NCI-H524 (cell line): ENCODE measurements at places on chromosomes 16 and 17.

DNA sequence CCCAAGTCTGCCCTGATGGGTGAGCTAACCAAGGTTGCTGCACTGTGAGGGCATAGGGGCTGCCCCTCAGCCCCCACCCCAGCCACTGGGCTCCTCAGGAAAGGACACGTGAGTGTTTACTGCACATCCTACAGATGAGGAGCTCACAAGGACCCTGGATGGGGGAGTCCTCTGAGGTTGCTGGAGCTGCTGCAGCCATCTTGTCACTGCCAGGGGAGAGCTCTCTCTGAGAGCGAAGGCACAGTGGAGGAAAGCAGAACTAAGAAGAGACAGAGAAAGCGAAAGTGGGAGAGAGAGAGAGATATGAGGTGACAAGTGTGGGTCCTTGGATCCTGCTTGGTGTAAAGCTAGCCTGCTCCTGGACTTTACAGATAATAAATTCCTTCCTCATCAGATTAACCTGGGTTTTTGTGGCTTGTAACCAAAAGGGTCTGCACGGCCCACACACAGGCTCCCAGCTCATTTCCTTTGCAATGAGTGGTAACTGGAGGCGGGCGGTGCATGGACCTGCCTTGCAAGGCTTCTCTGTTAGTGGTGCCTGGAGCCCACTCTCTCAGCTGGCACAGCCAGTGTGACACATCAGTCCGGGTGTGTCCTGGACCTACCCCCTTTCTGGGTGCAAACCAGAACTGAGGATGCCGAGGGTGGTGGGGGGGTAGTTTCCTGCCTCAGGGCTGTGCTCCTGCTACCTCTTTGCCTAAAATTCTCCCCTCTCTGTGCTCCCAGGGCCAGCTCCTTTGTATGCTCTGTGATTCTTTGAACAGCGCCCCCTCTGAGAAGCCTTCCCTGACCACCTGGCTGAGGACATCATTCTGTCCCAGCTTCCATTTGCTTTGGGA, 14.2 kb downstream of the SNX20 start:
- DNase-seq = no peak

DNA sequence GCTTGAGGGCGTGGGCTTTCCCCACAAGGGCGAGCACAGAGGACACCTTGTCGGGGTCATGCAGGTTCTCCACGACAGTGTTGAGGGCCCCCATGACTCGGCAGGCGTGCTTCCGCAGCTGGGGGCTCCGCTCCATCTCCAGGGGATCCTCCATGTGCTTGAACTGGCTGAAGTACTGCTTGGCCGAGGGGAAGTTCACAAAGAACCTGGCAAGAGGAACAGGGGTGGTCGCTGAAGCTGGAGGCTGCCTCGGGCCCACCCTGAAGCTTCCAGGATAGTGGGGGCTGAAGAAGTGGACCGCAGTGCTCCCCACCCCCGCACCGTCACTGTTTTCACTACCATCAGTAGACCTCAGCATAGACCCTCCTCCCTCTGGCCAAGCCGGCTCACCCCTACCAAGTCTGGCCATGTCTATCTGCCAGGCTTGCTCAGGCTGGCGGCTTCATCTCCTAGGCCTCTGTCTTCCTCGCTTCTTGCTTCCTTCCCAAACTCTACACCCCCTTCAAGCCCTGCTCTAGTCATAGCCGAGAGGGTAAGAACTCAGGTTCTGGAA, 5.9 kb downstream of the CYGB start:
- no peak for DNase-seq

- DNase-seq = peak; percentile 14
These were observed 200.9 kb upstream of the N4BP1 start for GRCh38 chr16:48810803-48811453.

- DNase-seq = no peak
These were observed at the start of gene EME2 for GRCh38 chr16:1772362-1772907. EME2 (plus strand) TSS chr16:1772810; CDS start chr16:1773228, 418 bp downstream.

DNA sequence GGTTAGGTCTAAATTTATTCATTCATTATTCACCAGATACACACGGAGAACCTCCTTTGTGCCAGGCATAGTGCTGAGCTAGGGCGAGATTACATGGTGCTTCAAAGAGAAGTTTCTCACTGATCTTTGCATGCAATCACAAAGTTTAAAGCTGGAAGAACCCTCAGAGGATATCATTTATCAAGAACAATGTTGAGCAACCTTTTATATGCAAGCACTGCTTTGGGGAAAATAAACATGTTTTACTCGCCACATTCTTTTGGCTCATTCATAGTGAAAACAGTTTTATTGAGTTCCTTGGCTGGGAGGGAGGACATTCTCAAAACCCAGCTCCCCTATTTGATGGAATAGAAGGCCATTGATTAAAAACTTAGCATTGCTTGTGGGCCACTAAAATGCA, 49.8 kb upstream of the XYLT1 start:
- DNase-seq = no peak

GRCh38 chr16:5870886-5871691, 773.5 kb upstream of the EEF2KMT start:
- DNase-seq = no peak

DNA sequence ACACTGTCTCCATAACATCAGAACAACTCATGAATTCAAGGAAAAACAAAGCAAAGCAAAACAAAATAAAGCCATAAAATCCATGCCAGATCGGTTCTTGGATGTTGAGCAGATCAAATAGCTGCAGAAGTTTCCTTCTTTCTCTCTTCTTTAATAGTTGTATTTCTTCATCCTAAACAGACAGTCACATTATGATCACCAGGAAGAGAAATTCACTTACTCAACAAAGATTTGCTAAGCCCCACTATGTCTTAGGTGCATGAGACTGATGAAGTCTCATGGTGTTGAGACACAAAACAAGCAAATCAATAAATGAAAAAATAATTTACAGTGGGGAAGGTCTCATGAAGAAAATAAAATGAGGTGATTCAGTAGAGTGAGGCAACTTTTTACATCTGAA, 72.8 kb downstream of the WIPI1 start:
- DNase-seq = no peak

DNA sequence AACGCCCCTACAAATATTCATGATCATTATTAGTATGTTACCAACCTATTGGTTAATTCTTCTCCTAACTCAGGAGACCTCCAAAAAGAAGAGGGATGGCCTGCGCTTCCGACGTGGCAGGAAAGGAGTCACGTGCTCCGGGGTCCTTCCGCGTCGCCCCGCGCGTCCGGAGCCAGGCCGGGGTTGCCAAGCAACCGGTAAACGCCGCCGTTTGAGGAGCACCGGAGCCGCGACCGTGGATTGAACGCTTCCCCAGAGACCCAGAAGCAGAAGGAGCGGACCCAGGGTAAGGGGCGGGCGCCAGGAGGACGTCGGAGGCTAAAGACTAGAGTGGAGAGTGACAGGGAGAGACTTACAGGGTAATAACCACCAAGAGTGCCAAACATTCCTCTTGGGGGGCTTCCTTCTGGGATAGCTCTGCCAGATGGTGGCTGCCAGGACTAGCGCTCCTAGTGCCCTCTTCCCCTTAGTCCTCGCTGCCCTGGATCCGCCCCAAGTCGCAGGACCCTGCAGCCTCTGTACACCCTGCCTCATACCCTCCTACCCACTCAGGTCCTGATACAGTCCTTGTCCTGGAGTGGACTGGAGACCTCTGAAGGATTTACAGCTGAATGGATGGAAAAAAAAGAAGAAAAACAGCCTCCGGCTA, at the start of gene DNAI2:
DNAI2 (plus strand) TSS at position 175 of the 649 bp plus-strand sequence. CDS start 7,584 bp downstream, outside the sequence.
- DNase-seq = peak; percentile 85

GRCh38 chr16:58842156-58842555, 108.0 kb upstream of the GOT2 start:
- DNase-seq = no peak

DNA sequence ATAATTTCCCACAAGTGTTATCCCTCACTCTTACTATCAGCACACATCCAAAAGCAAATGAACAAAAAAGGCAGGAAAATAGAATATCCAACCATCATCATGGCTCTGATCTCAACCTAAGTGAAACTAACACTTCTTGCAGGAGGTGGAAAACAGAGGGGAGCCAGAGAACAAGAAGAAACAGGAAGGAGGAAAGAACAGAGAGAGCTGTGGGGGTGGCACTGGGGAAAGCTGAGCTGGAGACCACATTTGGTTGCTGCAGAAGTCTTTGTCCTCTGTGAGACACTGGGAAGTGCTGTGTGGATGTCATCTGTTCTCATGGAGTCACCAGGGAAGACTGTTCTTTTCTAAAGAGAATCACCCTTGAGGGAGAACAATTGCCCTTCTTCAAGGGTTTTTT, 34.7 kb downstream of the GRB7 start:
- no peak for DNase-seq
